ENCODE measurements at places on chromosomes 13 and 19.

GRCh38 chr13:32036126-32036695 lies 4.6 kb downstream of the FRY start:
- no peak for DNase-seq

DNA sequence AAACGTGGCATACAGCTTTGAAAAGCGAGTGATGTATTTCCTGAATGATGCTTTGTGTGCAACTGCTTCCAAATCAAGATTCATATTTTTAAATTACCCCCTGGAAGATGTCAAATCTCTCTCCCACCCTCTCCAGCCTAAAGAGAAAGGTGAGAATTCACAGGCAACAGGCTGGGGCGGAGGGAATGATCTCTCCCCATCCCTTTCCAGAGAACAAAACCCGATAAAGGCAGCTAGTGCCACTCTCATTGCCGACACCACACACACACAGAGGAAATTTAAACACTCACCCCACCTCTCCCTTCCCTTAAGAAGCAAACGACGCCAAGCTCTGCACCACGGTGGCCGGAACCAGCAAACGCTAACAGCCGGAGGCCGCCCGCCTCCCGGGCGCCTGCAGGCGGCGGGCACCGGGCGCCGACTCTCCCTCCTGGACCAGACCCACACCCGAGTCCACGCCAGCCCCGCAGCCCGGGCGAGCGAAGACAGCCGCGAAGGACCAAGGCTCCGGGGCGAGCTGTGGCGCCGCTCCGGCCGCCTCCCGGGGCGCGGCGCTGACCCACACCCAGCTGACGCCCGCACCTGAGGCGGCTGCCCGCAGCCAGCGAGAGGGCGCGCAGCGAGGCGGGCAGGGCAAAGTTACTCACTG lies 477 bp downstream of the LNX2 start:
- DNase-seq, result peak; percentile 21

- no peak for DNase-seq
Measured at GRCh38 chr19:39193803-39194202, 3.0 kb upstream of the NCCRP1 start.

DNA sequence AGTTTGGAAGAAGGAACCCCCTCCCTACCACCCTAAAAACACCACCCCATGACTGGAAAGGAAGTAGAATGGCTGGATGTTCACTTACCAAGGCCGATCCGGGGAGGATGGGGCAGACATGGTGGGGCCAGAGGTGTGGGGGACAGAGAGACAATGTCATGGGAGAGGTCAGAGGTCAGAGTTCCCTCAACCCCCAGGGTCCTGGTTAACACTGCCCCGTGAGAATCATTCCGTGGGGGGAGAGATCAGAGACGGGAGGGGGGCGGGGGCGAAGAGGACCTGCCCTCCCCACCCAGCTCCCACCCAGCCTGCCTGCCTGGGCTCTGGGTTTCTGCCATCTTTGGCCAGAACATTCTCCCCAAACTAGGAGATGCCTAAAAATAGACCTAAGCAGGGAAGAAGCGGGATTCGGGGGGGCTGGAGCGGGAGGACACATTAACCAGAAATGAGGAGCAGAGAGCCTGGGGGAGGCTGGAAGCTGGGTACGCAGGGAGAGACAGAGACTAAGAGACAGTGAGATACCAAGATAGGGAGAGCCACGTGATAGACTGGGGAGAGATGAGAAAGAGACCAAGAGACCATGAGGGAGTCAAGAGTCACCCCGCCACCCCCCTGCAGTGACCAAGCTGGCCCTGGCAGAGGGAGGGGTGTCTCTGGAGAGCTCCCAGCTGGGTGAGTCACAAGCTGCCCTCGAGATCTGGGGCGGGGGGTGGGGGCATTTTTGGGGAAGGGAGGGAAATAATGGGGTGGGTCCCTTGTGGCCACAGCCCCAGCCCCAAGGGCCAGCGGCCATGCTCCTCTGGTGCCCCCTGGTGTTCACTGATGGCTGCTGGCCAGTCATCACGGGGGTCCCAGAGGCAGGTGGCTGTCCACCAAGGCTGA lies 6.1 kb upstream of the KANK2 start:
- DNase-seq, result peak; percentile 13

DNA sequence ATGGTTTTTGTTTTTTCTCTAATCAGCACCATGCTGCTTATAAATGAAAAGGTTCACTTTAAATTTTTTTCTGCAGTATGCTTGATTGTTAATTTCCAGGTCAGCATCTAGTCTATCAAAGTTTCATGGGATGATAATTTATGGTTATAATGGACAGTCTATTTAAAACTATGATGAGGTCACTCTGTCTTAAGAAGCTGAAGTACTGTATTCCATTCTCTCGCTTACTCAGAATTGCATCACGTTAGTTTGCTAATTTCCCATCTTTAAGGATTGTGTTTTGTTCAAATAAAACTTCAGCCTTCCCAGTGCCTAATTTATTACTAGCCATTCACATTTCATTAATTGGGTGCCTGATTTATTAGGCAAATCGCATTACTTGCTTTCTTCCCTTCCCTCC lies 94.3 kb downstream of the GPC6 start:
- no peak for DNase-seq

- DNase-seq, result no peak
Measured at GRCh38 chr13:66887088-66887487, 343.0 kb downstream of the PCDH9 start.

GRCh38 chr19:736125-736524 lies 14.8 kb upstream of the MISP start:
- DNase-seq, result no peak

- DNase-seq, result no peak
Measured at GRCh38 chr19:34368338-34368737, 3.3 kb downstream of the GPI start.

- no peak for DNase-seq
Measured at GRCh38 chr13:23707674-23708073, 137.5 kb downstream of the TNFRSF19 start.

Data from CD4-positive, alpha-beta T cell treated with Interleukin-6 at 100 ng/mL for 8 hours (primary cell).